Foreskin keratinocyte (primary cell): ENCODE measurements at places on chromosomes 7 and 10. TPM values are rescaled to one million over a fixed set of nuclear protein-coding genes. Genes with fewer than 3 reads are reported as not detected.

DNA sequence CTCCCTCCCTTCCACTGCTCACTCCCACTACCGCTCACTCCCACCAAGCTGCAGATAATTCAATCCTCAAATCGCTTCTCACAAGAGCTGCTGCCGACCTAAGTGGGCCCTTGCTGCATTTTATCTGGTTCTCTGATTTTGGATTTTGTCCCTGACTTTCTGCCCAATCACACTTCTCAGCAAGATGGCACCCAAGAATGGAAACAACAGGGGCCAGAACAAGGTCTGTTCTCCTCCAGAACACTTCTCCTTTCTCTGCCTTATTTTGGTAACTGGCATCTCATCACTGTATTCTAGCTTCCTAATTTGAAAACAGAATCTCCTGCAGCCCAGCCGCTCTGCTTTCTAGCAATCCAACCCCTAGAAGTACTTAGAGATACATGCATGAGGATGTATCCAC lies 172.8 kb downstream of the GRID1 start:
- DNase-seq, result no peak

- no peak for DNase-seq
These were observed 560.2 kb downstream of the TCERG1L start for GRCh38 chr10:130751106-130751840.

Gene GLI3
- total RNA-seq, result 6.9 and 8.3 TPM in 2 replicates

DNA sequence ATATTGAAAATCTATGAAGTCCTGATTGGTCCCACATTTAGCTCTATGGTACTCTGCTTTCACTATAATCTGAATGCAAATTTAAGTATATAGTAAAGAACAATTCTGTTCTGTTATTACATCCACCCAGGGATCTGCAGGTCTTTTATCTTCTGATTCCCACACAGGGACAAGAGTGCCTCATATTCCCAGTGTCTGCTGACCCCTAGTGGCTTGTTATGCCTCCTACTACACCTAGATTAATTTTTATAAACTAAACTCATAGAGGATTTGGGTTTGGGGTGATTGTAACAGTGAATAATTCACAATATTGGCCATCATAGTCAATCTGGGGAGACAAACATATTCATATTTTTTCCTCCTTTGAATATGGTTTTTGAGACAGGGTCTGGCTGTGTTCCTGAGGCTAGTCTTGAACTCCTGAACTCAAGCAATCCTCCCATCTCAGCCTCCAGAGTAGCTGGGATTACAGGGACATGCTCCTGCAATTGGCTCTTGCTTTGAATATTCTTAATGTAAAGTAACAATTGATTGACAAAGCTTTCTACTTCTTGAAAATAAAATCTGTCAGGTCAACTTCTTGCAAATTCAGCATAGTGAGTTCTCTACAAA lies 282.1 kb downstream of the KCND2 start:
- DNase-seq, result peak; percentile 30

Gene CALHM2
- total RNA-seq, result 6.4 and 11.0 TPM in 2 replicates

Gene MSS51
- 0.61 and 0.67 TPM in 2 replicates for total RNA-seq

GRCh38 chr7:7221599-7222038 lies 39.3 kb downstream of the C1GALT1 start:
- DNase-seq, result peak; percentile 93

Gene POLR2J2
- 1.4 and 5.9 TPM in 2 replicates for total RNA-seq

- peak; percentile 38 for DNase-seq
These were observed 68.1 kb downstream of the SCRN1 start for GRCh38 chr7:29921404-29922010.

Gene C7orf57
- total RNA-seq, result 0.28 and 0.44 TPM in 2 replicates

Gene LYZL2
- total RNA-seq, result not detected in 2 replicates

Gene AKR1C3
- total RNA-seq, result 0.44 and 0.56 TPM in 2 replicates

Gene TMEM184A
- 1.1 and 1.4 TPM in 2 replicates for total RNA-seq

DNA sequence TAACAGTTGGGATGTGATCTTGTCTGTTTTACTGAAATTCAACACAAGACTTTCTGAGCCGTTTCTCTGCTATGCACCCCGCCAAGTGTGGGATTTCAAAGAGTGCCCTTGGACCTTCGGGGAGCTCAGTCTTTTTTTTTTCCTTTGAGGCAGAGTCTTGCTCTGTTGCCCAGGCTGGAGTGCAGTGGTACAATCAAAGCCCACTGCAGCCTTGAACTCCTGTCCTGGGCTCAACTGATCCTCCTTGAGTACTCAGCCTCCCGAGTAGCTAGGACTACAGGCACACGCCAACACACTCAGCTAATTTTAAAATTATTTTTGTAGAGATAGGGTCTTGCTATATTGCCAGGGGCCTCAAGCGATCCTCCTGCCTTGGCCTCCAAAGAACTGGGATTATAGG lies 162.9 kb downstream of the BAMBI start:
- no peak for DNase-seq

Gene AKR1C4
- total RNA-seq, result not detected in 2 replicates

DNA sequence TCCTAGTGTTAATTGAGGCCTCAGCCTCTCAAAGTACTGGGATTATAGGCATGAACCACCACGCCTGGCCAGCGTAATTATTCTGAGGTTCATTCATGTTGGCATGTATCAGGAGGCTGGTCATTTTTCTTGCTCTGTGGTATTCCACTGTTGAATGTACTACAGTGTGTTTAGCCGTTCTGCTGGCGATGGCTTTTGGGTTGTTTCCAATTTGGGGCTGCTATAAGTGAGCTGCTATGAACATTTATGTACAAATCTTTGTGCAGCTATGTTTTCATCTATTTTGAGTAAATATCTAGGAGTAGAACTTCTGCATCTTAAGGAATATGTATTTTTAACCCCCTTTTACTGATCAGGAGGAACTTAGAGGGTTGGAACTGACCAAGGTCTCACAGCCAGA lies 145.8 kb downstream of the AUTS2 start:
- DNase-seq, result no peak

- no peak for DNase-seq
These were observed 259.7 kb upstream of the MGMT start for GRCh38 chr10:129207297-129207696.

Gene EN2
- total RNA-seq, result not detected in 2 replicates

Gene PPP1R17
- total RNA-seq, result not detected in 2 replicates

DNA sequence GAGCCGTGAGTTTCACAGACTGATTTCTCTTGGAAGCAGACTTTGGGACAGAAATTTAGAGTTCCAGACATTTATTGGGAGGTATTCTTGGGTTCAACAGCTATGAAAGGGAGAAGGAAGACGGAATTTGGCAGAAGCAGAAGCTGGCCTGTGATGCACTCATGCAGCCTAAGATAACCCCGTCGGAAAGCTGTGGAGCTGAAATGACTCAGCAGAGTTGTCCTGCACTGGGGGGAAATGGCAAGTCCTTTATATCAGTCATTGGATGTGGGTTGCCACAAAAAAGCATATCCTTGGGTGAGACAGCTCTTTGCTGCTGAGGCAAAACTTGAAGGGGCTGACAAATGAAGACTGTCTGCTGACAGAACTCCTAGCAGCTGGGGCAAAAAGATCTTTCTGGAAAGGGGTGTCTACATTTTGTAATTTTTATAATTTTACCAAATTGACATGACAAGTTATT lies 11.5 kb upstream of the MICU1 start:
- DNase-seq, result peak; percentile 12

DNA sequence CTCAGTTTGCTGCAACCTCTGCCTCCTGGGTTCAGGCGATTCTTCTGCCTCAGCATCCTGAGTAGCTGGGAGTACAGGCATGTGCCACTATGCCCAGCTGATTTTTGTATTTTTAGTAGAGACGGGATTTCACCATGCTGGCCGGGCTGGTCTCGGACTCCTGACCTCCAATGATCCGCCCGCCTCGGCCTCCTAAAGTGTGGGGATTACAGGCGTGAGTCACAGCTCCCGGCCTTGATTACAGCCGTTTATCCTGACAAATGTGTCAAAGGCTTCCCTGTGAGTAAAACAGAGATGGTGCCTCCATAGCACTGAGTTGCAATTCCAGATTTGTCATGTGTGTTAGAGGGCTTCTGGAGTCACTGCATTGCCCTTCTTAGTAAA lies 273.7 kb downstream of the CCDC3 start:
- no peak for DNase-seq

Gene TAS2R4
- 0.31 and 0.39 TPM in 2 replicates for total RNA-seq

- DNase-seq, result peak; percentile 59
These were observed 50.9 kb downstream of the CALML3 start for GRCh38 chr10:5575482-5576153.

DNA sequence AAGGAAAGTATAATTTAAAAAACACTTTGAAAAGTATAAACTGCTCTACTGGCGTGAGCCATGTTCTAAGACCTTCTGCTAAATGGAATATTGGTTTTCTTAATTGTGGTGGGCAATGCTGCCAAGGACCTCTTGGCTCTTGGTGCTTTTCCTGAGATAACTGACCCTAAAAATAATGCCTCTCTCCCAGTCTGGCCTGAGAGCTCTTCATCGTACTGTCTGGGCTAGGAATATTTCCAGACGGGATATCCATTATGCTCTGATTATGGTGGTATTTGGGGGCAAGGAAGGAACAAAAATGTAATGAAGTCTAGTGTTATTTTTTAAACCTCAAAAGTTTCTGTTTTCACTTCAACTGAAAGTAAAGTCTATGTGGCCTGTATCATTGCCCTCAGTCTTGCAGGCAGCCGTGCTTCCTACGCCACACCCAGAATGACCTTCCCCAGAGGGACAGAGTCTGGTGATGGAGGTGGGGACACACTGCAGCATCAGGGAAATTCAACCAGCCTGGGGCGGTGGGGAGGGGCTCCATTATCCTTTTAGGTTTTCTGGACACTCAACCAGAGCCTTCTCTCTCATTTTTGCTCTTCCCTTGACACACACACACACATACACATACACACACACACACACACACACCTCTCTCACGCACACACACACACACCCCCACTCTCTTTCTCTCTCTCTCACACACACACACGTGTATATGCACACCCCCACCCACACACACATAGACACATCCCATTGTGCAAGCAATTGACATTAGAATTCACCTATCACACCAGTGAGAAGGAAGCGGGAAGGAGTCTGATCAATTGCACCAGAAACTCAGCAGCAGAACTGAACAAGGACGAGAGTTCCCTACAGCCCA lies 99.6 kb downstream of the LRRC18 start:
- DNase-seq, result no peak

GRCh38 chr7:69436946-69437345 lies 161.3 kb upstream of the AUTS2 start:
- DNase-seq, result no peak

Gene GOLGA7B
- 0.63 and 0.68 TPM in 2 replicates for total RNA-seq

- peak; percentile 46 for DNase-seq
These were observed 19.0 kb upstream of the CPN1 start for GRCh38 chr10:100100651-100101184.

Gene ABCA13
- 0.31 and 0.71 TPM in 2 replicates for total RNA-seq

Gene NUTM2E
- 0.20 and 0.28 TPM in 2 replicates for total RNA-seq

Gene FEZF1
- total RNA-seq, result not detected in 2 replicates

Gene GJC3
- total RNA-seq, result not detected in 2 replicates

Gene RBP3
- total RNA-seq, result not detected in 2 replicates

- DNase-seq, result no peak
These were observed 37.9 kb downstream of the GLI3 start for GRCh38 chr7:42198974-42199668.
